ENCODE measurements at places on chromosomes 16 and 17. TPM values are rescaled to one million over a fixed set of nuclear protein-coding genes. Genes with fewer than 3 reads are reported as not detected.

Gene SRL
- total RNA-seq, result 445 TPM

Gene XAF1
- 19.7 TPM for total RNA-seq

Gene PIGS
- 52.4 TPM for total RNA-seq

Gene SEZ6L2
- 4.7 TPM for total RNA-seq

Gene CD79B
- total RNA-seq, result 7.7 TPM

Gene CCDC78
- total RNA-seq, result 1.4 TPM

Gene HYDIN
- 1.2 TPM for total RNA-seq

Gene CCDC144A
- 3.3 TPM for total RNA-seq

Gene CHD9NB
- 1.4 TPM for total RNA-seq

Gene SULT1A4
- 2.3 TPM for total RNA-seq

Gene CD300LB
- total RNA-seq, result 0.31 TPM

Gene HP
- 2.4 TPM for total RNA-seq

Gene LGALS9B
- 4.7 TPM for total RNA-seq

Gene NUDT16L1
- total RNA-seq, result 38.2 TPM

Gene ARL5C
- not detected for total RNA-seq

Gene ZNF385C
- 0.41 TPM for total RNA-seq

Gene WFIKKN1
- not detected for total RNA-seq

Gene TBC1D3C
- not detected for total RNA-seq

Gene C17orf100
- 0.72 TPM for total RNA-seq

Gene TPPP3
- total RNA-seq, result 135 TPM

Gene HCRT
- not detected for total RNA-seq

Gene TK1
- 19.5 TPM for total RNA-seq

Gene MT1F
- total RNA-seq, result 8.2 TPM

Gene AIPL1
- total RNA-seq, result 0.31 TPM

Gene HID1
- total RNA-seq, result 12.3 TPM

Gene HS3ST3A1
- not detected for total RNA-seq

Gene NOXO1
- 2.5 TPM for total RNA-seq

Gene TMC7
- 2.4 TPM for total RNA-seq

Gene TMEM94
- total RNA-seq, result 72.3 TPM

Data from tongue (tissue), 3 donors.